ENCODE measurements at places on chromosomes 12 and 14.

- no peak for DNase-seq
Measured at GRCh38 chr12:57236201-57236924, 6.9 kb downstream of the SHMT2 start.

GRCh38 chr14:51895375-51895774 is 35.0 kb downstream of the GNG2 start:
- no peak for DNase-seq

GRCh38 chr12:48980389-48980952 is 2.3 kb downstream of the WNT1 start:
- no peak for DNase-seq

DNA sequence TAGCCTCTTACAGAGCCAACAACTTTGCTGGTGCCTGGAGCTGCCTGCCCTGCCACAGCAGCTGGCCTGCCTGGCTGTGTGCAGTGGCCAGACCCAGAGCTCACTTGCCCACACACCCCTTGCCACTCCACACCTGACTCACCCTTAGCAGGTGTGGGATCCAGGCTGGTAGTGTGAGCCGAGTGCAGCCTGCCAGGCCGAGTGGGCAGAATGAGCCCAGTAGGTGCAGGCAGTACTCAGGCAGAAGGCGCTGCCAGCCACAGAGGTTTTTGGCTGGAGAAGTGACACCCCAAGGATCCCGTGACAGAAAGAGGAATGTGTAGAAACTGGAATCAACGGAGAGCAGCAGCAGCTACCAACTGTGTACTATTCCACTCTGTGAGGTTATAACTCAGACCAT is 29.8 kb upstream of the PYGL start:
- no peak for DNase-seq

- no peak for DNase-seq
Measured at GRCh38 chr12:4779749-4780148, 59.5 kb downstream of the GALNT8 start.
